ENCODE measurements at places on chromosomes 3 and 15.

DNA sequence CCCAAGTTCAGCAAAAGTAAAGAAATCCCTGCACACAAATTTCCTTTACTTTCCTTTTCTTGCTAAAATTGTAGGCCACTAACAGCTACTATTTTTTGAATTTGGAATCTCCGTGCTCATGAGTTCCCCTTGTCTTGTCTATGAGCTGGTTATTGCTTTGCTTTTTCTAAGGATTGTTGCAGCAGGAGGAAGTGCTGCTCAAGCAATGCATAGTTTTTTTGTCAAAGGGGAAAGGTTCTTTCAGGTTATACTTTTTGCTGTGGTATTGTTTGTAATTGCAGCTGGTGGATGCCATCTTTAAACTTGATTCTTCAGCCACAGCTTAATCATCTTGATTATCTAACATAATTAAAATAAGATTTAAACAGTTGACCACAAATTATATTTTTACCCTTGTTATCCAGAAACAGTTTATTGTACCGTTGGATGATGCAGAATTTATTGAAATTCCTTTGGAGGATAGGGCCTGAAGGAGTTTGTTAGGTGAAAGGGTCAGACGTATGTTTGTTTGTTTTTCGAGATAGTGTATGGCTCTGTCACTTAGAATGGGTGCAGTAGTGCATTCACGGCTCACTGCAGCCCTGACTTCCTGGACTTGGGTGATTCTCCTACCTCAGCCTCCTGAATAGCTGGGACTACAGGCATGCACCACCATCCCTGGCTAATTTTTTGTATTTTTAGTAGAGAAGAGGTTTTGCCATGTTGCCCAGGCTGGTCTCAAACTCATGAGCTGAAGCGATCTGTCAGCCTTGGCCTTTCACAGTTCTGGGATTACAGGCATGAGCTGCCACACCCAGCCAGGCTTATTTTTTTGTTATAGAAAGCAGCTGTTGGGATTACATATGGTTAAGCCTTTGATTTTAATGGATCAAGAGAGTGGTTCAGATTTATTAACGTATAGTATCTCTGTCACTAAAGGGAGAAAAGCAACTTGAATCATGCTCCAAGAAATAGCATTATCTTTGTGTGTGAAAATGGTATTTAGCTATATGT is 11.7 kb downstream of the MGA start:
- no peak for DNase-seq

DNA sequence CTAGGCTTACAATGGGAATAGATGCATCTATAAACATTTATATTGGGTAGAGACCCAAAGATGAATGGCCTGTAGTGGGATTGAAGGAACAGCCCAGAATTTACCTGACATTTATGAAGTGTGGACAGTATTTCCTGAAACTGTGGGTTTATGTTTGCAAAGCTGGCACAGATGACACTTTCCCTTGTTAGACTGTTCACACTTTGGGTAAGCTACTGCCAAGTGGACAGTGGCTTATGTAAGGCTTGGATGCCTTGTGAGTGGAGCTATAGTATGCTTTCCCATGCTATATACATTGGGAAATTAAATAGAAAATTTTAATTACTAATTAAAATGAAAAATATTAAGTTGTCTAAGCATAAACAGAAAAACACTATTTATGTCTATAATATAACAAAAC is 48.5 kb downstream of the STARD9 start:
- no peak for DNase-seq

- no peak for DNase-seq
Observed at GRCh38 chr3:128328546-128329458, 137.9 kb downstream of the DNAJB8 start.

DNA sequence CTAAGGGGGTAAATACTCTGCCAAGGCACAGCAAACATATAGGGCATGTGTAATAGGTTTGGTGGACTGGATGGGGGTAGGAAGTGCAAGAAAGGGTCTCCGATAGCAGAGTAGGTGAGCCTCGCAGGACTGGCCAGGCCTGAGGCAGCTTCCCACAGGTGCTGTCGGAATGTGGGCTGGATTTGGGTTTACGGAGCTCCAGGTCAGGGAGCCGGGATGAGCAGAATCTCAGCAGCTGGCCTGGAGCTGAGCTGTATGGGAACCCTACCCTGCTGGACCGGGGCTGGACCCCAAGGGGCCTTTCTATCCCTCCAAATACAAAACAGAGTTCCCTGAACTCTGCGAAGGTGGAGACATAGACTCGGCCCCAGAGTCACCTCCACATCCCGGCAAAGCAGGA is 15.0 kb downstream of the KLF15 start:
- no peak for DNase-seq

- no peak for DNase-seq
Observed at GRCh38 chr3:113223475-113224281, 12.3 kb downstream of the BOC start.

- no peak for DNase-seq
Observed at GRCh38 chr3:30112902-30113484, 493.4 kb upstream of the TGFBR2 start.

DNA sequence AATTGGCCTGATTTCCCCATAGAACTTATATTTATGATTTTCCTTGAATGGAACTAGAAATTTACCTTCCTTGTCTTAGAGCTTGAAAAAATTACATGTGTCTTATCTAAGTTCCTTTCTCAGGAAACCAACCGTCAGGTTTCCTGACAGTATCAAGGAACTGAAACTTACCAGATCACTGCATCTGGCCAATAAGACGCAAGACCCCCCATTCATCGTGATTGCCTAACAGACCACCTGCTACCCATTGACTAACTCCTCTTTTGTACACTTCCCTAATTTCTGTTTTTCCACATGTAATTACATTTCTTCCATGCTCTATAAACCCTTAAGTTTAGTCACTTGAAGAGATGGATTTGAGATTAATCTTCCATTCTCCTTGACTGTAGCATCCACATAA is 517.2 kb upstream of the CBLB start:
- no peak for DNase-seq

- no peak for DNase-seq
Observed at GRCh38 chr3:122356402-122356801, 26.6 kb downstream of the MIX23 start.

GRCh38 chr3:172465281-172465680 is 17.0 kb upstream of the GHSR start:
- no peak for DNase-seq

DNA sequence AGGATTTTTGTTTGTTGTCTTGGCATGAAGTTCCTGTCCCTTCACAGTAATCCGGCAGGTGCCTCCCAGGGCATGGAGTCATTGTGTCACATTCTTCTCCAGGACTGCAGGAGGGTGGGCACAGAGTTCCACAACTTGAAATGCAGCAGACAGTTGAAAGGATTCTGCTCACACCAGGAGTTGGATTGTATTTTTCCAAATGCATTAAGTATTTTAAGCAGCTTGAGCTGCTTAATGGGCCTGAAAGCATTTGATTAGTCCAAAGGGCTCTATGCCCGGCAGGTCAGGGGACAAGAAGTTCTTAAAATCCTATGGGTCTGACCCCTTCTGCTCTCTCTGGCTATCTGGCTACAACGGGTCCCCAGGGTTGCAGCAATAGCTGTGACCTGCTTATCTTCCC is 92.9 kb downstream of the APBA2 start:
- DNase-seq = no peak
